ENCODE measurements at places on chromosomes 3 and 15.

DNA sequence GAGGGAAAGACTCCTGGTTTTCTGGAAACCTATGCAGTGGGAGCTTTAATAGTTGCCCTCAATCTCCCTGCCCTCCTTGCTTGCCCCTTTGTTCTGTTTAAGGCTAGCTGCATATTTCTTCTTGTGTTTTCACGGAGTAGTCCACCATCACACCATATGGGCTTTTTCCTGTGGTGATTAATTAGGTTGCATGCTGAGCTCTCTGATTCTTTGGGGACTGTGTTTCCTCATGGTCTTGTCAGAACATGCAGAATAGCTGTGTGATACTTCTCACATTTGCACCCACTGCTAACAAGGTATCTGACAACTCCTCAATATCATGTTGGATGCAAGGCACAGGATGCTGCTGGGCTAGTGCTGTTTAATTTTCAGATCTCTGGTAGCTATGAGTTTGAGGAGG, 139.6 kb downstream of the PTPRG start:
- no peak for DNase-seq

GRCh38 chr15:63065262-63066221, 23.0 kb downstream of the TPM1 start:
- DNase-seq: no peak

DNA sequence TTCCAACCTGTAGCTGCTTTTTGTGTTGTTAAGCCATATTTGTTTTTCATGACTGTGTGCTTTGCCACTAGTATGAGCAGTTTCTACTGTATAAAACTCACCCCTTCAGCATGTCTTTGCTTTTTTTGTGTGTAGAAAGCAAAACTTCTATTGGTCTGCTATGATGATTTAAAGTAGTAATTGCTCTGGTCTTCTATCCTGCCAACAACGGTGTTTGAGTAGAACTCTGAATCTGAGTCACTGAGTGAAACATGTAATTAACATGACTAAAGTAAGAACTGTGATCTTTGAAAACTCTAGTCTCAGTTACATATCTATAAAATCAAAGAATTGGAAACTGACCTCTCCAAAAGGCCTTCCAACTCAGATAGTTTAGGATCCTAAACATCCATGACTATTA, 133.6 kb downstream of the TPRG1 start:
- DNase-seq: no peak

GRCh38 chr15:60392601-60392985, 5.2 kb downstream of the ANXA2 start:
- DNase-seq: no peak

- no peak for DNase-seq
Observed at GRCh38 chr15:32122013-32122412, 91.7 kb downstream of the CHRNA7 start.

DNA sequence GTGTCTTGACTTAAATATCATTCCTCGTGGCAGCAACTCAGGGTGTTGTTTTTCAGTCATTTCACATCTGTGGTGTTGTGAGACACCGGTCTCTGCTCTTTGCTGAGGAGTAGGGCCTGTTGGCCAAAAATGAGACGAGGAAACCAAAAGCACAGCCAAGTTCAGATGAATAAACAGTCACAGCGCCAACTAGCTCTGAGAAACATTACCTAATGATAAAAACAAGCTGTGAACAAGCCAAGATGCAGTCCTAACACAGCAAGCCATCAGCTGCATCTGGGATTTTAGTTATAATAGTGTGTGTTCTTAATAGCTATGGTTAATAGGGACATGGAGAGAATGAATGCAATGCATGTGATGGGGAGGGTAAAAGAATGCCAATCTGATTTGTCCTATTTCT, 843.4 kb upstream of the DPPA4 start:
- DNase-seq: no peak

- no peak for DNase-seq
Observed at GRCh38 chr3:155727836-155728235, 17.0 kb downstream of the PLCH1 start.

GRCh38 chr3:155648013-155648591, 96.8 kb downstream of the PLCH1 start:
- DNase-seq: no peak

DNA sequence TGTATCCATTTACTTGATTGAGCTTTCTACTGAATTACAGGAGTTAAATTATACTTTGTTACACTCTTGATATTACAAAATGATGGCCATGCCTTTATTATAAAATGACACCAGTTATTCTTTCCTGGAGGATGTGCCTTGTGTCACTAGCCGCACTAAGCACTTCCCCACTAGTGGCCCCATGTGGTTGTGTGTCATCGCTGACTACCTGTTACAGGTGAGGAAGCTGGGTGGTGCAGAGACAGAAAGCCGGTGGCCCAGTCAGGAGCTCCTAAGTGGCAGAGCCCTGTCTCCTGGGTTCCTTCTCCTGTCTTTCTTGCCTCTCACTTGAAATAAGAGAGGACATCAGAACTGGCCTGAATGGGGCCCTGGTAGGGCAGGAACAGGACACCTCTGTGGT, 96.8 kb downstream of the IGF1R start:
- DNase-seq: no peak

GRCh38 chr3:46479021-46479420, 14.3 kb upstream of the LTF start:
- no peak for DNase-seq

GRCh38 chr15:26628879-26629529, 143.9 kb downstream of the GABRB3 start:
- no peak for DNase-seq

GRCh38 chr15:70647396-70647795, 116.0 kb downstream of the UACA start:
- no peak for DNase-seq

- no peak for DNase-seq
Observed at GRCh38 chr15:58083526-58083925, 18.0 kb upstream of the ALDH1A2 start.

GRCh38 chr3:119098619-119099222, 47.2 kb upstream of the TEX55 start:
- no peak for DNase-seq

GRCh38 chr3:12345584-12346494, 57.0 kb downstream of the PPARG start:
- DNase-seq: no peak

DNA sequence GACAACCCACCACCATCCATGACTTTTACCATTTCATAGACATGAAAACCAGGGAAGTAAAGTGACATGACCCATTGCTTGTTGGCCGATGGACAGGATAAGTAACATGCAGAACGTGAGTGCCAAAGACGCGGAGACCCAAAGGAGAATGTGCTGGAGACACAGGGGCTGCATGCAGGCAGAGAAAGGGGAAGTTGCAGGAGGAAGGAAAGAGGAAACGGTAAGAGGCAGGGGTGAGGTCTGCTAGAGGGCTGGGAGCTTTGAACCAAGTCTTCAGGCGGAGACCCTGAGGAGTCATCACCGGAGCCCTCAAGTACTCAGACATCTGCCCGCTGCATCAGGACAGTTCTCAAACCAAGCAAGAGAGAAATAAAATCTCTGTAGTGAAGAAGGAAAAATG, 34.9 kb downstream of the MAGEF1 start:
- DNase-seq: peak; percentile 69

DNA sequence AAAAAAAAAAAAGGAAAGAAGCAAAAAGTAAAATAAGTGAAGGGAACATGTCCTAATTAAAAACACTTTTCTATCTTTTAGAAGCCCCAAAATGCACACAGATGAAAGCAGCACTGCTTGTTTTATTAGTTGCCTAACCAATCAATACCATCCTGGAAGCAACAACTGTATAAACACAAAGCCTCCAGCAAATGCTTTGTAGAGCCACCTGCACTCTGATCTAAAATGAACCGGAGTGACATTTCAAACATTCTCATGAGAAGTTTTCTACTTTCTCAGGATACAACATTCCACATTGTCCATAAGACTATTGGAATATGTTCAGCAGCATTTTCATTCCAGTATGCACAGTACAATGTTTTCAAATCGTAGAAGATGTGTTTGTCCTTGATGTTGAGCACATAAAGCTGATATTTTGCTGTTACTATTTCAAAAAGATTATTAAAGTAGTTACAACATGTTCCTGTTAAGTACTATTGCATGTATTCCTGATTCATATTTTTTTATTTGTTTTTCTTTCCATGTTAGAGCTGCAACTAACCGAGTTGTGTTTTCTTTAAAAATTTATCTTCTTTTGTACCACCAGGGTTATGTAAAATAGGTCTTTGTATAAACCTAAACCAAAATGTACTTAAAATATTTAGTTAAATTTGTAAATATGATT, 50.3 kb upstream of the PLSCR5 start:
- DNase-seq: no peak

- DNase-seq: no peak
Observed at GRCh38 chr15:36784717-36785116, 205.3 kb downstream of the CDIN1 start.

GRCh38 chr15:79513940-79514339, 81.8 kb downstream of the MINAR1 start:
- no peak for DNase-seq

DNA sequence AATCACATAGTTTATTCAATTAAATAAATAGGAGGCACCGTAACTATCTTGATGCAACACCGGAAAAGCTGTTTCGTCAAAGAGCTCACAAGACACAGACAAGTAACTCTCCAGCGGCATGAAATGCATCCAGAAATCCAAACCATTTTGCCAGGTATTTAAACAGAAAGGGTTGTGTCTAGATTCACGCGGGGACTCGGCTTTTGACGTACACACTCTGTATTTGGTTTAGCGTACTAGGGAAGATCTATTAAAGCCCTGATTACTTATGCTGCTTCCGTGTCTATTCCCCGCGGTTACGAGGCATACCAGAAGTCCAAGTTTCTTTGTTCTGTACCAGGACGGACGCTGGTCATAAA, 718 bp downstream of the BNIP2 start:
- DNase-seq: peak; percentile 25

DNA sequence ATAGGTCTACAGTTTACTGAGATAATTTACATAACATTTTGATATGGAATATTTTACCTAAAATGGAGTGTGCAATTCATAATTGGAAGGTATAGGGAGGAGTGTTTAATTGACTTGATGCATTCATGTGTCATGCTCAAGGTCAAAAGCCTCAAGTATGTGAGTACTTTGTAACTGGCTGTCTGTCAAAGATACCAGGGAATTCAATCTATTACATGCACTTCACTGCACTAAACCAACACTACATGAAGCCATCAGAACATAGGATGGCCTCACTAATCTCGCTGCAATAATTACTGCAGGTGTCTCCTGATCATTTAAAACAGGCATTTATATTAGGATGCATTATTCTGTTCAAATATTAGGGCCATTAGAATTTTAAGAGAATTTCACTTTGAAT, 367.2 kb downstream of the CNTN4 start:
- DNase-seq: no peak

DNA sequence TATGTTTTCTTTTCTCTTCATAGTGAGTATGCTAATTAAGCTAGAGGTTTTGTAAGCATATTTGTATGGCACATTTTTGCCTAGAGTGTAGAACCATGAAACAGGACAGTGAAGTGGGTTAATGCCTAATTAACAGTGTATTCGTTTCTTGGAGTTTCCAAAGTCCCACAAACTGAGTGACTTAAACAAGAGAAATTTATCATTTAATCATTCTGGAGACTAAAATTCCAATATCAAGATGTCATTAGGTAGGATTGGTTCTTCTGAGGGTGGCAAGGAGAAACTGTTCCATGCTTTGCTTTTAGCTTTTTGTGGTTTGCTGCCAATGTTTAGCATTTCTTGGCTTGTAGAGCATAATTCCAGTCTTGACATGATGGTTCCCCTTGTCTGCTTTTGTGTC, 734.2 kb downstream of the NAALADL2 start:
- DNase-seq: no peak

GRCh38 chr15:71501344-71502076, 308.8 kb upstream of the NR2E3 start:
- no peak for DNase-seq

DNA sequence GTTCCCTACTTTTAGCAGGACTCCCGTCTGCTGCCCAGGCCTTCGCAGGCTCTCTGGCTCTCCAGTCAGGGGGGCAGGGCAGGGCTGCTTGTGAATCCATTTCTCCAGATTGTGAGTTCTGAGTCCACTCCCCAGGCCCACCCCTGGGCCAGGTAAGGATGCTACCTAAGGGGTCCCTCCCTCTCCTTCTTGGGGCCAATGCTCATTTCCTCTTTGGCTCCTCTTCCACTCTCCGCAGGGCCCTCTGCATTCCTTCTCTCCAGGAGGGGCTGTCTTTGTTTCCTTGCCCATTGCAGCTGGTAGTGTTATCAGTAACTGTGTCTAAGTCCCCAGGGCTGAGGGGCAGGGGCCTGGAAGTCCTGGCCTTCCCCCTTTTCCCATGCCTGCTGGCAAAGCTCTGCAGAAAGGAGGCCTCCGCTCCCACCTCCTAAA, 13.0 kb upstream of the CACNA2D2 start:
- DNase-seq: no peak

GRCh38 chr15:60065951-60066350, 61.8 kb downstream of the FOXB1 start:
- no peak for DNase-seq

- DNase-seq: no peak
Observed at GRCh38 chr15:38829086-38829485, 264.5 kb upstream of the RASGRP1 start.

DNA sequence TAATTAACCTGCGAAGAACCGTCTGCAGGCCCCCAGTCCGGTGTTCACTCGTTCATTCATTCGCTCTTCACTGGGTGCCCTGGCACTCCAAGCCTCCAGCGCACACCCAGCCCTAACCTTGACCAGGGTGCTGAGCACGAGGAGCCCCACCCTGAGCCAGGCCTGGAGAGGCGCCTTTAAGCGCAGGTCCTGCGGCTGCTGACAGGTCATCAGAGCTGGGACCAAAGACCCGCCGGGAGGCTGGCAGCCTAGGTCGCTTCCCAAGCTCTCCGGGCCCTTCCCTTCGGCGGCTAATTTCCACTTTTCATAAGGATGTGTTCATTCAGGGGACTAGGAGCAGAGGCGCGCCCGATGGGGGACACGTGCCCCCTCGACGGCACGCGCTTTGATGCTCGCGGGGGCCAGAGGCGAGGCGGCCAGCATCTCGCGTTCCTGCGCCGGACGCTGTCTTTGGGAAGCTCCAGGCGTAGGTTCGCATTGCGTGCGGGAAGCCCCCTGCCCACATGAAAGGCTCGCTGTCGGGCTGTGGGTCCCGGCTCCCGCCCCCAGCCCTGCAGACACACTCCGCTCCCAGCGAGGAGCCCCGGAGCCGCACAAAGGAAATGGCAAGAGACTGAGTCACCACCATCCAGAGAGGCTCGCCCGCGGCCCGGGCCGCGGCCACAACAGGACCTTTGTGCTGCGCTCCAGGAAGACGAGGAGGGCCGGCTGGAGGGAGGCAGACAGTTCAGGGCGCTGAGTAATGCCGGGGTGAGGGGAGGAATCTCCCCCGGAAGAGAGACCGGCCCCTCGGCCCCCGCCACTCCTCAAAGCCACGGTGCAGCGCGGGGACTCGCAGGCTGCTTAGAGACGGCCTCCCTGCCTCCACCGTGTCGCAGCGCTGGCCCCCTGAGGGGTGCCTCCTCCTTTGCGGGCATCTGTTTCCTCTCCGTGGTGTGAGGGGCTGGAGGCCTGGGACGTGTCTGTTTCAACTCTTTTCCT, 266.4 kb upstream of the HES1 start:
- DNase-seq: no peak

- no peak for DNase-seq
Observed at GRCh38 chr3:197305854-197306253, 7.4 kb upstream of the DLG1 start.

All from naive B cell (primary cell).